ENCODE measurements at places on chromosomes 2 and 18.

- no peak for DNase-seq
Measured at GRCh38 chr2:224202281-224202865, 163.3 kb upstream of the SERPINE2 start.

DNA sequence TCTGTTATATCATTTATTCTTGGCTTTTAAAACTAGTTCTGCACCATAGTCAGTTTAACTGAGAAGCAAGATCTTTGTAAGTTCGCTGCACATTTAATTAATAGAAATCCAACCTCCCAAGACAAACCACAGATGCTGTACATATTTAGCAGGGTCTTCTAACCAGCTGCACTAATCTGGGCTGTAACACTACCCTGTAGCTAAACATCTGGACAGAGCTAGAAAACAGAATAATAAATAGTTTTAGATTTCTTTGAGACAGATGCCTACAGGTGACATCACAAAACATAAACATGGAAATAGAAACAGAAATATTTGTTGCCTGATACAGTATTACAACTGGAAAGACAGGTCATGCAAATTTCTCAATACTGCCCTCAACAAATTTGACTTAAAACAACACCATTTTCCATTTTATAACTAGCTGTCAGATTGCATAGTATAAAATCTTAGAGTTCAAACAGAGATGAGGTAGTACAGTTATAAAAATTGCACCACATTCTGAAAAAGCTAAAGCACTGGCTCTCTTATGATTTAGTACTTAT is 315.1 kb downstream of the NR4A2 start:
- no peak for DNase-seq

GRCh38 chr2:20012032-20012281 is 511 bp downstream of the MATN3 start:
- no peak for DNase-seq

GRCh38 chr2:40431600-40431955 is 20.3 kb downstream of the SLC8A1 start:
- DNase-seq = no peak

GRCh38 chr2:130288467-130289403 is 54.0 kb upstream of the IMP4 start:
- DNase-seq = peak; percentile 41

DNA sequence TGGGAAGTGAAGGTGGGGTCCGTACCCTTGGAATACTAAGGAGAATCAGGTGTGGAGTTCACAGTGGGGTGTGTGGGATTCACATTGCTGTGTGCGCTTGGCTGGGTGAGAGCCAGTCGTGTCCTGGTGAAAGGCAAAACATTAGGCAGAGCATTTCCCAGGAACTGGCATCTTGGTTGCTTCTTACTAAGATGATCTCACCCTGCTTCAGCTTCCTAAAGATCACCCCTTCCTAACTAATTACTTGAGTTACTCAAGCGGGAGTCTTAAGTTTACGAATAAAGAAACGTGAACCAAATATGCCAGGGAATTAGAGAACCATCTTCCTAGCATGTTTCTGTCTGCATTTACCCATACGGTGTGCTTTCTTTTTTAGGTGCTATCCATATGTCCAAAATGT is 122.9 kb downstream of the NCK2 start:
- DNase-seq = no peak

Measured in iPS DF 6.9 (cell line).